ENCODE measurements at places on chromosomes 7 and 10.

DNA sequence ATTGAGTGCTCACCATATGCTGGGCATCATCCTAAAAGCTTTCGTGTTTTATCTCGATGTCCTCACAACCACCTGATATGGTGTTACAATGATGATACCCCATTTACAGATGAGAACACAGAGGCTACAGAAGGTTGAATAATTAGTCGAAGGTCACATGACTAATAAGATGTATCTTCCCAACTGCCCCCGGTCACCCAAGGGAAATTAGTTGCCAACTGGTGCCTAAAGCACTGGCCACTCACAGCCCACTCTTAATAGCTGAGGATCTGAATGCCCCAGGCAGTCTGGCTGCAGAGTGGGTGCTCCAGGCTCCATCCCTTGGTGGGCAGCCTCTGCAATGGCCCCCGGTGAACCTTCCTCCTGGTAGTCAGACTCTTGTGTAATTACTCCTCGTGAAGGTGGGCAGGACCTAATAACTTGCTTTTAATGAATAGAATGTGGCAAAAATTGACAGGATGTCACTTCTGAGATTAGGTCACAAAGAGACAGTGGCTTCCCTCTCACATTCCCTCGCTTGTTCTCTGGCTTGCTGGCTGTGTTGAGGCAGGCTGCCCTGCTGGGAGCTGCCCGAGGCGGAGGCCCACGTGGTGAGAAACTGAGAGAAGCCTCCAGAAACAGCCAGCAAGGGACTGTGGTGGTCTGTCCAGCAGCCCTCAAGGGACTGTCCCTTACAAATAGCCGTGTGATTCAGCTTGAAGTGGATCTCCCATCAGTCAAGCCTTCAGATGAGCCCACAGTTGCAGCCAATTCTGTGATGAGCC is 109.4 kb downstream of the ARHGAP22 start:
- peak; percentile 23 for DNase-seq

DNA sequence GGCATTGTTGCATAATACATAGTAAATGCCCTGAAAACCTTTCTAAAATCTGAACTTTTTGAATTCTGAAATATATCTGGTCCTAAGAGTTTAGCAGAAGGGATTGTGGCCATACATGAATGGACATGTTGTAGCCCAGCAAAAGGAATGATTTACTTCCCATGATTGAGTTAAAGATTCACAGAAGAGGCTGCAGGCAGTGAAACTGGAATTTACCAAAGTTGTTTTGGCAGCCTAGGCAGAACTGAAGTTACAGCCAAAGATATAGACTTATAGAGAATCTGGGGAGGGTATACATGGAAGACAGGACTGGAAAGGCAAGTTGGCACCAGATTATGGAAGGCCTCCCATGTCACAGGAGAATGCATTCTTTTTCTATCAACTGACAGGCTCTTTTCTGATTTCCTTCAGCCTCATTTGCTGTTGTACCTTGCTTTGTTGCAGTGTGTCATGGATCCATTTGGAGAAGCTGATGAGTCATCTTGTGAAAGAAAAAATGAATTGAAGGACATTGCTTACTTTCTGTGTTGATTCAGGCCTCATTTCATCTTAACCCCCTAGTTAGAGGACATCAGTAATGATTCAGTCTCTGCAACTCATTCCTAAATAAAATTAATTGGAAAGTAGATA is 356.2 kb upstream of the LRGUK start:
- no peak for DNase-seq

- DNase-seq, result no peak
Measured at GRCh38 chr7:73436031-73436929, 2.7 kb downstream of the FZD9 start.

GRCh38 chr7:95772298-95772770 is at the start of gene DYNC1I1:
Gene DYNC1I1 (plus strand): TSS chr7:95772554. CDS start chr7:95804730, 32,176 bp downstream.
- peak; percentile 66 for DNase-seq

DNA sequence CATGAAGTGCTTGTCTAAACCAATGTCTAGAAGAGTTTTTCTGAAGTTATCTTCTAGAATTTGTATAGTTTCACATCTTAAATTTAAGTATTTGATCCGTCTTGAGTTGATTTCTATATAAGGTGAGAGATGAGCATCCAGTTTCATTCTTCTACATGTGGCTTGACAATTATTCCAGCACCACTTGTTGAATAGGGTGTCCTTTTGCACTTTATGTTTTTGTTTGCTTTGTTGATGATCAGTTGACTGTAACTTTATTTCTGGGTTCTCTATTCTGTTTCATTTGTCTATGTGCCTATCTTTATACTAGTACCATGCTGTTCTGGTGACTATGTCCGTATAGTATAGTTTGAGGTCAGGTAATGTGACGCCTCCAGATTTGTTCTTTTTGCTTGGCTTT is 426.6 kb upstream of the CHRM2 start:
- no peak for DNase-seq

All from right atrium auricular region (tissue), 2 donors.